Panc1 (cell line): ENCODE measurements at places on chromosomes 3 and 15. TPM values are rescaled to one million over a fixed set of nuclear protein-coding genes. Genes with fewer than 3 reads are reported as not detected.

- H3K36me3 ChIP-seq, result 0 out of 2 replicates have a peak, but pooled peaks cover 2% of the 10 kb centered on the region
- H3K27me3 ChIP-seq, result peaks cover 64% of the 10 kb centered on the region
- DNase-seq, result no peak
- H3K4me1 ChIP-seq, result no peaks in the 10 kb centered on the region
- H3K27ac ChIP-seq, result no peak overlapping the region
Measured at GRCh38 chr3:150902988-150903387, 2.3 kb downstream of the MINDY4B start.

- no peak overlapping the region for H3K4me3 ChIP-seq
- no peak for DNase-seq
- no peaks in the 10 kb centered on the region for H3K36me3 ChIP-seq
- H3K4me1 ChIP-seq, result no peaks in the 10 kb centered on the region
- no peaks in the 10 kb centered on the region for H3K27me3 ChIP-seq
Measured at GRCh38 chr15:77710206-77710605, 77.5 kb upstream of the LINGO1 start.

The GP5 gene
- total RNA-seq, result 0.05 TPM

GRCh38 chr3:69178082-69178481 is 55.7 kb upstream of the LMOD3 start:
- DNase-seq, result no peak
- H3K4me1 ChIP-seq, result no peaks in the 10 kb centered on the region
- no peaks in the 10 kb centered on the region for H3K36me3 ChIP-seq
- H3K4me3 ChIP-seq, result no peak overlapping the region
